Effector CD4-positive, alpha-beta T cell (primary cell): ENCODE measurements at places on chromosomes 16 and 17.

- DNase-seq = no peak
Observed at GRCh38 chr16:67546091-67546501, 16.2 kb upstream of the CTCF start.

- DNase-seq = no peak
Observed at GRCh38 chr17:27457731-27458523, 1.7 kb downstream of the KSR1 start.

GRCh38 chr17:80703142-80703478 lies 158.5 kb downstream of the RPTOR start:
- DNase-seq = no peak

GRCh38 chr16:86562356-86562755 lies 4.3 kb upstream of the FOXC2 start:
- DNase-seq = no peak

DNA sequence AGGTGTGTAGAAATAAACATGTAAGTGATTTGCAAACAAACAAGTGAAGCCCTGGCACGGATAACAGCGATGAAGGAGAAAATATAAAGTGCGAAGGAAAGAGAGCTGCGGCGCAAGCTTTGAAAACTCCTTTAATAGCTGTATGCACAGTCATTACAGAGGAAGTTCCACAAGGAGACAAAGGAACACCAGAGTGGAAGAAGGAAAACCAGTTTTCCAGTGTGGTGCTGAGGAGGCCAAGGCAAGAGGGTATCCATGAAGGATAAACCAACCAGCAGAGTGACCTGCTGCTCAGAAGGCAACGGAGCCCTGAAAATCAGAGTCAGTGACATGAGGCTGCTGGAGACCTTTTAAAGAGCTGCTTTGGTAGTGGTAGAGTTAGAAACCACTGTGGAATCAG lies 24.4 kb downstream of the METTL16 start:
- no peak for DNase-seq

GRCh38 chr17:80991645-80992076 lies at the start of gene CHMP6:
CHMP6 (plus strand) TSS chr17:80991841; CDS start chr17:80991919, 78 bp downstream.
- peak; percentile 61 for DNase-seq
